ENCODE measurements at places on chromosomes 5 and 9.

DNA sequence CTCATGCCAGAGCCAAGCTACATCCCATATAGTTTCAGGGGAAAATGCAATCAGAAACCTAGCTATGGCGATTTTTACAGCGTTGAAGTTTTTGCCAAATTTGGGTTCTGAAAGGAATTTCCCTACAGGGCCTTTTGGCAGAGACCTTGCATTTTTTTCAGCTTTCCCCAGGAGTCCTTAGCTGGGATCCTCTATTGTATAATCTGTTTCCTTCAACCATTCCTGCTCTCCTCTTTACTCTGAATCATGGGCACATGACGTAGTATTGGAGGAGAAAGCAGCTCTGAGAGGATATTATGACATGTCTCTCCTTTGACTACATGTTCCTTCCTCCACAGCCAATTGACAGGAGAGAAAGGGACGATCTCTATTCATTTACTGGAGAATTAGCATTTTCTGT, 118.5 kb upstream of the ERCC6L2 start:
- no peak for DNase-seq

GRCh38 chr9:116933251-116933650, 246.1 kb downstream of the TRIM32 start:
- no peak for DNase-seq

GRCh38 chr9:123378956-123379660, 23.1 kb downstream of the CRB2 start:
- DNase-seq = no peak

GRCh38 chr5:136279314-136279713, 86.0 kb downstream of the TRPC7 start:
- no peak for DNase-seq

GRCh38 chr5:146920351-146920881, 41.9 kb upstream of the PPP2R2B start:
- no peak for DNase-seq

DNA sequence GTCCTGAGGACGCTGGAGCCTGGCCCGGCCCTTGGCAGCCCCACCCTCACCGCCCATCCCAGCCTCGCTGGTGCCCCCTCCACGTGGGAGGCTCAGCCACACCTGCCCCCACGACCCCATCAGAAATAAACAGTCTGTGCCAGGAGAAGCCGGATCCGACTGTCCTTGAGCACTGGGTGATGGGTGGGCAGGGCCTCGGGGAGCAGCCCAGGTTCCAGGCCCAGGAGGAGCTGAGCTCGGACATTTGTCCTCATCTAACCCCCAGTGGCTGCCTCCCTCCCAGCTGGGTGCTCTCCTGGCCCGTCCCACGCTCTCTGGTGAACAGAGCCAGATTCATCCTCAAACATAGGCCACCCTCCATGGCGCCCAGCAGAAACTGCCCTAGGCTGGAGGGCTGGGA, 4.6 kb upstream of the PTGDS start:
- no peak for DNase-seq

GRCh38 chr5:102845041-102845440, 89.9 kb downstream of the PAM start:
- DNase-seq = no peak

- no peak for DNase-seq
These were observed 46.5 kb upstream of the SETD9 start for GRCh38 chr5:56862909-56863308.

- no peak for DNase-seq
These were observed 139.4 kb upstream of the LMX1B start for GRCh38 chr9:126474206-126474765.

GRCh38 chr5:158324236-158324635, 465.3 kb upstream of the CLINT1 start:
- no peak for DNase-seq

GRCh38 chr9:14205463-14205862, 108.5 kb downstream of the NFIB start:
- DNase-seq = no peak

GRCh38 chr5:125450771-125451170, 704.3 kb upstream of the ZNF608 start:
- DNase-seq = no peak

- no peak for DNase-seq
These were observed 142.1 kb downstream of the MPDZ start for GRCh38 chr9:13137426-13137825.

DNA sequence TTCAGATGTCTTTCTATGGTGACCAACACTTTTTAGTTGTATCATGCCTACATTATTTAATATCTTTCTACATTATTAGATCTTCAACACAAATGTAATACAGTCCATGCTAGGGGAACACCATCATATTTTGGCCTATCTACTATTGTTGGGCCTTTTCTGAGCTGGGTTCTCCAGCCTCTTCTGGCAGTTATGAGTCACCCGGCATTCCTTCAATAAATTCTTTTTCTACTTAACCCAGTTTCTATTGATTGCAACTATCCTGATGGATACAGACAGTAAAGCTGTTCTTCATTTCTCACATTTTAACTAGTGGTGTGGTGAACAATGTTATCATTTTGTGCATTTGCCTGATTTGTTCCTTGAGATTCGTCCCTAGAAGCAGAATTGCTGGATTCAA, 529.3 kb downstream of the BNC2 start:
- DNase-seq = no peak

DNA sequence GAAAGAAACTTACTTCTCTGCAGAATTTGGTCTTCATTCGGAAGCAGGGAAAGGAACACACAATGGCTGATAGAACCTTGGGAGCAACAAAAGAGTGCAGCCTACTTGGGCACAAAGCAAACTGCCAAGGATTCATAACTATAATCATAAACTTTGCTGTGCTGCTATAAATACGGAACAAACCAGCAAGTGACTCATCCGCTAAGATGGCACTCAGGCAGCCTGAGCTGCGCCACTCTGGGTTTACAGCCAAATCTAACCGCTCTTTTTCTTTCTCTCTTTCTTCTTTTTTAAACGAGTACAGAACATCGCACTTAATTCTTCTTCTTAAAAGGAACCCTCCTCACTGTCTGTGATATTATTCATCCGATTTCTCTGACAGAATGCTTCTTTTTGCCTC, 81.1 kb downstream of the PTPN3 start:
- no peak for DNase-seq

DNA sequence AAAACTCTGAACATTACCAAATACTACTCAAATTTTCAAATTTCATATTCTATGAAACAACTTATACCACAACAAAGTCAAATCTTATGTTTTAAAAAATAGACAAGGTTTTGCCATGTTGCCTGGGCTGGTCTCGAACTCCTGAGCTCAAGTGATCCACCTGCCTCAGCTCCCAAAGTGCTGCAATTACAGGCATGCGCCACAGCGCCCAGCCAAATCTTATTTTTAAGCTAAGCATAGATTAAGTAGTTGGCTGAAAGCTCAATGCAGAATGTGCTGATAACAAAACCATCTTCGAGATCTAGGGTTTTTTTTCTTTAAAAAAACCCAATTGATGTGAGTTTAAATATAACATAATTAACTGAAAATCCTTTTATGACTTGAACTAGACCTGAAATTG, 6.4 kb downstream of the LMBRD2 start:
- DNase-seq = no peak

GRCh38 chr5:94893412-94894135, 275.1 kb downstream of the SLF1 start:
- no peak for DNase-seq

DNA sequence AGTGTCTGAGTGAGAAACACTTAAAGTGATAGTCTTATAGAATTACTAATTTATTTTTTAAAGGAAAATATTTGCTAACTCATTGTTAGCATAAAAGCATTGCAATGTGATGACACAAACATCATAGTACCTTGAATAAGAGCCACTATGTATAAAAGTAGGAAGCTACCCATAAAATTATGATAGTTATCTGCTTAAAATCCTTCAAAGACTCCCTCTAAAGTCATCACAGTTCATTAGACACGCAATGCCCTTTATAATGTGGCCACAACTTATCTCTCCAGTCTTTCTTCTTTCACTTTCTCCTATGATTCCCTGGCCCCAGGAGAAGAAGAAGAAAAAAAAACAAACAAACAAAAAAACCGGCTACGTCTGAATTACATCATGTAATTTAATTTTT, 1144.0 kb upstream of the NUDT12 start:
- DNase-seq = no peak

DNA sequence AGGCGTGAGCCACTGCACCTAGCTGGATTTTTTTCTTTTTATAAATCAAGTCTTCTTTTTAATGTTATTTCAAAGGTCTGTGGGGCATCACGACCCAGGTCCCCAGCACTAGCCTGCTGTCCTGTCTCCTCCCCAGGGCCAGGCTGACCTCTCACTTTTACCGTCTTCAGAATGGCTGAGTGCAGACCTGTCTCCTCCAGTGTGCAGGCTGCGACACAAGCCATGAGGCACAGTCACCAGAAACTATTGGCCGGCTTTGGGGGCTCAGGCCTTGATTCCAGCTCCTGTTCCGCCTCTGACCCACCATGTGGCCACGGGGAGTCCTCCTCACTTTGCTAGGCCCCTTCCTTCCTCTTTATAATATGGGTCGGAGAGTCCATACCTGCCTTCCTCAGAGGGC, 46.6 kb upstream of the NEURL1B start:
- no peak for DNase-seq

GRCh38 chr9:113675475-113675941, 200.6 kb upstream of the ZNF618 start:
- DNase-seq = peak; percentile 87

DNA sequence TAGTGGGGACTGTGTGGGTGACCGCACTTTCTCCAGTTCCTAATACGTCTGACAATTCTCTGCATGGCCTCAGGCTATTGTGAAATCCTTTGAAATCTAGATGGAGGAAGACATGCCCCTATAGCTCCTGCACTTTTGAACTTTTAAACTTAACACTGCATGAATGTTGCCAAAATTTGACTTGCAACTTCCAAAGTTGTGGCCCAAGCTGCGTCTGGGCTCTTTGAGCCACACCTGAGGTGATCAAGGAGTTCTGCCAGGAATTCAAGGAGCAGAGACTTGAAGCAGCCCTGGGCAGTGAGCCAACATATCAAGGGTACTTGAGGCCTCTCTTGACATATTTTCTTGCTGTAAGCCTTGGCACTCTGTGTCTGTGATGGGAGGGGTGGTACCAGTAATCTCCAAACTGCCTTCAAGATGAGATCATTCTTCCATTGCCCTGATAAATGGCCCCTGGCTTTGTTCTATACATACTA, 1336.1 kb upstream of the CDH9 start:
- DNase-seq = no peak

GRCh38 chr9:5499889-5500398, 10.4 kb upstream of the PDCD1LG2 start:
- peak; percentile 34 for DNase-seq

- no peak for DNase-seq
These were observed 27.0 kb downstream of the CNOT8 start for GRCh38 chr5:154885439-154885838.

GRCh38 chr5:58706736-58707135, 123.9 kb downstream of the RAB3C start:
- DNase-seq = no peak

DNA sequence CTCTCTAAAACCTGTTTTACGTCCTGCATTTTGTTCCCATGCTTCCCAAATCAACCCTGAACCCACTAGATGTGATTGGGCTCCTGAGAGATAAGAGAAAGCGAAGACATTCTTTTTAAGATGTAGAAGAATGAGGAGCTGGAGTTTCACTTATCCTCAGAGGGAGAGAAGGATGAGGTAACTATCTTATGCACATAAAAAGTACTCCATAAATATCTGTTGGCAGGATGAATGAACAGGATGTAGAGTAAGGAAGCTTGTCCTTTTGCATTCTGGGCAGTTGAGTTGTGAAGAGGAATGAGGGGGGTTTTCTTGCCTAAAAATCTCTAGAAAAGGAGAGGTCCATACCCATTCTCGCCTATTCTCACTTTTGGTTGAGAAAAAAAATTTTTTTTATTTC, 163.2 kb downstream of the UNC13B start:
- DNase-seq = no peak

- DNase-seq = no peak
These were observed 98.1 kb upstream of the NR5A1 start for GRCh38 chr9:124605258-124605657.

DNA sequence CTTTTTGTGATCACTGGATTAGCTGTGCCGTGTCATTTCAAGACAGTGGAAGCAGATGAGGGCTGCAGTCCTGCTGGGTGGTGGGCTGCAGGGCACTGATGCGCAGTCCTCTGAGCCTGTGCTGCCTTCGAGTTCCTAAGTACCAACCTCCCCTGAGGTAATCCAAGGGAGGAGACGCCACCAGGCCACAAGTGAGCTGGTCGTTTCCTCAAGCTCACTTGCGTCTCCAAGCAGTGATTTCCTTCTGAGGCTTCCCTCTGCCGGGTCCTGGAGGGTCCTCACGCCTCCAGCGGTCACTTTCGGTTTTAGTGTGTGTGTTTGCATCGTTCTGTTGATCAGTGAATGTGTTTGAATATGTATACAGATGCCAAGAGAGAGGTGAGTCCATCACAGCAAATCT, 115.7 kb downstream of the TRIO start:
- DNase-seq = no peak

DNA sequence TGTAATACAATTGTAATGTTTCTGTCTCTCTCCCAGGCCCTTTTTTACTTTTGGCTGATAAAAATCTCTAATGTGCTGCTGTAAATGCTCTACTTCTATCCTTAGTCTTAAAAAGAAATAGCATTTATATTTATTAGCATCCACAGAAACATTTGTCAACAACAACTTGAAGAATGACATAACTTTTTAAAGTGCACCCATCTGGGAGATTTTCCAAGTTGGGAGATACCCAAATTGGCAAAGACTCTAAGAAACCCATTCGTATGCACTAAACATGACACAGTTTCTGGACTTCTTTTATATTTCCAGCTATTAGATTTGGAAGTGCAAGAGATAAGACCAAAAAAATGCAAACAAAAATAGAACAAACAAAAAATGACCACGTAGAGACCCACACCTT, 2287.4 kb upstream of the WWC1 start:
- no peak for DNase-seq

DNA sequence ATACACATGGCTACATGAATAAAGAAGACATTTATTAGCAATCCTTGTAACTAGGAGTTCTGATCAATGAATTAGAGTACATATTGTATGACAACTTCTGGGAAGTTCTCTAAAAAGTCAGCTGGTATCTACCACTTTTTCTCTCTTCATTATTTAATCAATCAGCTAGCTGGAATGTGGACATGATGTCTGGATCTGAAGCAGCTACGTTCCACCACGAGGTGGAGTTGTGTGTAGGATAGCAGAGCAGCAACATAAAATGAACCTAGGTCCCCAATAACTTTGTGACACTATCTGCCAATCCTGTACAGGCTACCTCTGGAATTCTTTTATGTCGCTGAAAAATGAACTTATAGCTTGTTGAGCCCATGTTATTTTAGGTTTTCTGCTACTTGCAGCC, 32.9 kb upstream of the ENTREP1 start:
- DNase-seq = no peak

DNA sequence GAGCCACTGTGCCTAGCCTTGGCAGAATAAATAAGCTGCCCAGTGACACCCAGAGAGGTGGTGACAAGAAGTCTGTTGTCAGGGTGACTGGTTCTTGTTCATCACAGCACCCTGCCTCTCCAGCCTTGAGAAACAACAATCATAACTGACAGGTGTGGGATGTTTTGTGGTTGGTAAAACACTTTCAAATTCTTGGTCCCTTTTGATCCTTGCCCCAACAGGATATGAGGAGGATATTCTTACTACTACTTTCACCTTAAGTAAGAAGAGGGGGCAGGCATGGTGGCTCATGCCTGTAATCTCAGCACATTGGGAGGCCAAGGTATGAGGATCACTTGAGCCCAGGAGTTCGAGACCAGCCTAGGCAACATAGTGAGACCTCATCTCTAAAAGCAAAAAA, 14.2 kb upstream of the FRRS1L start:
- no peak for DNase-seq

Data from tibial artery (tissue), 4 donors.